WTC11 (cell line): ENCODE measurements at places on chromosomes 7 and 10. TPM values are rescaled to one million over a fixed set of nuclear protein-coding genes. Genes with fewer than 3 reads are reported as not detected.

GRCh38 chr10:86355571-86356038, 11.0 kb downstream of the GRID1 start:
- no peak for DNase-seq

Gene MYO3A
- 3.7 to 6.4 TPM (median 6.0 TPM) in 3 replicates for total RNA-seq

Gene ACTL6B
- 0.96 to 1.3 TPM (median 0.99 TPM) in 3 replicates for total RNA-seq

DNA sequence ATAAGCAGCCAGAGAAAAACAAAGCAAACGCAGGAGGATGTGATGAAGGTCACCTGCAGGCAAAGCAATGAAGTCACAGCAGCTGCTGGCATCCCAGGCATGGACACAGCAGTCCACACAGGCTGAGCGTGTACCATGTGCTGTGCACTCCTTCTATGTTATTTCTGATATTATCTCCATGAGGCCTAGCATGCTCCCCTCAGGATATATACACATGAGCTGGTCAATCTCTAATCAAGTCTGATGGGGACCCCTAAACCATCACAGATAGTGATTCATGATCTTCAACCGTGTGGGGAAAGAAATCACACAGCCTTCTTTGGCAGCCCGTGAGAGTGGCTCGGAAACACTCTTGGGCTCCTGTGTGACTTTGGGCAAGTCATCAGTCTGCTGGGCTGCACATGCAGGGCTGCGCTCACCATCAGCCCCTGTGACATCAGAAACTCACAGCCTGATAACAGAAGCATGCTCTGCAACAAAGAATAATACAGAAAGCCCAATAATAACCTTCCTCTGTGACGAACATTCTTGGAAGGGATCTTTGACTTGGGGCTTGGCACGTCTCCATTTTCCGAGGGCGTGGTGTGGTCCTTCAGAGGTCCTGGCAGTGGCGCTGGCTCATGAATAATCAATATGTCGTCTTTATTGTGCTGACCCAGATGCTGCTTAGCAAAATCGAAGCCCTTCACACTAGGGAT, 83.0 kb upstream of the ATP6V0A4 start:
- DNase-seq = no peak
